NCI-H1930 (cell line): ENCODE measurements at places on chromosomes 13 and 19.

- no peak for DNase-seq
These were observed 4.3 kb upstream of the RNASEH2B start for GRCh38 chr13:50905256-50905655.

DNA sequence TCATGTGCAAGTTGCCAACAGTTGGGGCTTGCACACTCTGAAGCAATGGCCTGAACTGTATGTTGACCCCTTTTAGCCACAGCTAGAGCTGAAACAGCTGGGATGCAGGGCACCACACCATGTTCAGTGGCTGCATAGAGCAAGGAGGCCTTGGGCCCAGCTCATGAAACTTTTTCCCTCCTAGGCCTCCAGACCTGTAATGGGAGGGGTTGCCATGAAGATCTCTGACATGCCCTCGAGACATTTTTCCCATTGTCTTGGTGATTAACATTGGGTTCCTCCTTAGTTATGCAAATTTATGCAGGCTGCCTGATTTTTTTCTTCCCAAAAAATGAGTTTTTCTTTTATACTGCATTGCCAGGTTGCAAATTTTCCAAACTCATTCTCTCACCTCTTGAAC is 165.1 kb upstream of the PRR20A start:
- no peak for DNase-seq

DNA sequence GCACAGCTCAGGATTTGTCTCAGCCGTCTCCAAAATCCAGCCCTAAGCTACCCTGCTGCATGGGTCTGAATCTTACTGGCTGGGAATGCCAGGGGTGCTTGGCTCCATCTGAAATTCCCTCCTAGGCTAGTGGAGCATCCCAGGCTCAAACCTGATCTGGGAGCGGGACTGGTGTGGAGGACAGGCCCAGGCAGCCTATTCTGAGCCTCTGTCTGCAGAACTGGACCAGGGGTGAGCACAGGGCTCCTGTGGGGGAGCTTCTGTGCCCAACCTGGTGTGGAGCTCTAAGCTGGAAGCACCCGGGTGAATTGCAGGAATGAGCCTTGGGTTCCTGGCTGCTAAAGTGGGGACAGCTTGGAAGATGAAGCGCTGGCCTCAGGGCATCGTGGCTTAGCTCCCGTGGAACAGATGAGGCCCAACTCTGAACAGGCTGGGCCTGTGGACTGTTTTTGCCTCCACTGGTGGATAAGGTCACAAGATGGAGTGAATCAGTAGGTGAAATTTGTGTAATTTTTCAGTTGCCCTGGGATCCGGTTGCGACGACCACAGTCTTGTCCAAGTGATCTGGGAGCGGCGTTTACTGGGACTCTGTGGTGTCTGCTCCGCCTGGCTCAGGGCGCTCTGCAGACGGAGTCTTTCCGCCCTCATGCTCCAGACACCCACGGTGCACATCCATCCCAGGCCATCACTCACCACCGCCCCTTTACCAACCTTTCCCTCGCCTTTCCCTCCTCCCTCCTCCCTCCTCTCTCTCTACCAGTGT is 79.5 kb downstream of the TEX29 start:
- DNase-seq: no peak

- DNase-seq: no peak
These were observed at the start of gene FAM83E for GRCh38 chr19:48614436-48615230. Gene FAM83E (minus strand): TSS chr19:48615076. CDS start chr19:48613372, 1,704 bp downstream.

GRCh38 chr13:111461445-111462149 is 141.2 kb downstream of the TEX29 start:
- no peak for DNase-seq

DNA sequence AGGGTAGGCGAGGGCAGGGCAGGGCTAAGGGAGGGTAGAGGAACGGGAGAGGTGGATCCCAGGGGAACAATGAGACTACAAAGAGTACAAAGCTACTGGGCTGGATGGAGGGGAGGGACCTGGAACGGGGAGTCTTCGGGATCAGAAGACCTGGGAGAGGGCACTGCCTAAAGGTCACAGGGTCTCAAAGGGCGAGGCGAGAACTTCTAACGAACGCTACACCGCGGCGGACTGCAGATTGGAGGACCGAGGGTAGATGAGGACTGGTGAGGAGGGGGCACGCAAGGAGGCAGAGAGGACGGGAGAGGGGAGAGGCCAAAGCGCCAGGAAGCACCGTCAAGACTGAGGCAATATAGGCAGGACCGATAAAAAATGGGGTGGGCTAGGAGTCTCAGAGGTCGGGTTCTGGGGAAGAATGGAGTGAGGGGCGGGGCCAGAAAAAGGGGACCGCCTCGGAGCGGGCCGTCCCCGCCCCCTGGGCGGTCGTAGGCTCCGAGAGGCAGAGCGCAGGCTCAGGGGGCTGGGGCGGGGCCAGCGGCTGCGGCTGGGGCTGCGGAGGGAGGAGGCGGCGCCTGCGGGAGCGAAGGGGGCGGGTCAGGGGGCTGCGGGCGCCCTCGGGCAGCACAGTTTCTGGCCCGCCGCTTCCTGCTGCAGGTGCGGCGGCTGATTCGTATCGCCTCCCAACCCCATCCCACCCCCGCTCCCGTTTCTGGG is 1.3 kb upstream of the KCNC3 start:
- peak; percentile 86 for DNase-seq

GRCh38 chr19:28730791-28731512 is 482.0 kb downstream of the UQCRFS1 start:
- no peak for DNase-seq

DNA sequence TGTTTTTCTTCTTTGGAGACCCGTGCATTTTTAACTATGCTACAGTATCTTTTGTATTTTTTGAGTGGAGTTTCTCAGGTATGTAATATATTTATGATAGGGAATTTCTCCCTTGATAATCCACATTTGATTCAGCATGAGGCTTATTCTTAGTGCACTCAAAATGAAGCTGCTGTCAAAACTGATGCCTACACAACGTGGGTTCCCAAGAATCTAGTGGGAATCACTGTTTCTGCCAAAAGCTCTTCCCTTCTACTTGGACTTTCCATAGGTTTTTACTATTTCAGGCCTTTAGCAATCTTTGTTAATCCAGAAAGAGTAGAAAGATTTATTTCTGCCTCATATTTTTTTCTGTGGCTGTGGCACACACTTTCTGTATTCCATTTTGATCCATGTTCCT is 1003.7 kb downstream of the SLITRK5 start:
- no peak for DNase-seq
